ENCODE measurements at places on chromosomes 3 and 15. TPM values are rescaled to one million over a fixed set of nuclear protein-coding genes. Genes with fewer than 3 reads are reported as not detected.

Gene C3orf52
- 32.0 TPM for total RNA-seq

Gene SPINT1
- total RNA-seq: 84.3 TPM

Gene GALNT15
- total RNA-seq: 226 TPM

Gene CACNA2D2
- 1.5 TPM for total RNA-seq

Gene ISL2
- total RNA-seq: not detected

Gene GOLGA8G
- not detected for total RNA-seq

Gene KNG1
- total RNA-seq: not detected

Gene PTH1R
- total RNA-seq: 1.2 TPM

Gene PPARG
- 20.0 TPM for total RNA-seq

Gene THRB
- 11.1 TPM for total RNA-seq

Gene ERICH6
- total RNA-seq: 0.11 TPM

Gene CCR8
- total RNA-seq: not detected

Gene HYKK
- 8.9 TPM for total RNA-seq

Gene TTLL13
- total RNA-seq: not detected

Gene DUT
- 194 TPM for total RNA-seq

Gene ITIH1
- not detected for total RNA-seq

Gene TMEM39A
- total RNA-seq: 48.1 TPM

Gene CFAP100
- not detected for total RNA-seq

Gene CPLX3
- not detected for total RNA-seq

Gene TRPM1
- not detected for total RNA-seq

Gene MOBP
- total RNA-seq: not detected

Gene CCDC191
- total RNA-seq: 10.5 TPM

Gene GOLGA6B
- not detected for total RNA-seq

Gene SH2D7
- not detected for total RNA-seq

Gene LRRC34
- 6.4 TPM for total RNA-seq

Gene ANKUB1
- total RNA-seq: not detected

Gene POLR2H
- 58.1 TPM for total RNA-seq

Gene ADAM10
- 116 TPM for total RNA-seq

Gene CSPG4
- total RNA-seq: 2.4 TPM

Gene TGM4
- 0.13 TPM for total RNA-seq

Gene MANF
- total RNA-seq: 312 TPM

Gene SGO1
- total RNA-seq: 0.46 TPM

Gene ADGRG7
- total RNA-seq: not detected

Gene PTX3
- total RNA-seq: 4.7 TPM

Gene TMEM62
- total RNA-seq: 44.8 TPM

Gene FANCD2OS
- not detected for total RNA-seq

Gene STAC
- 4.7 TPM for total RNA-seq
